ENCODE measurements at places on chromosomes 5 and 9.

DNA sequence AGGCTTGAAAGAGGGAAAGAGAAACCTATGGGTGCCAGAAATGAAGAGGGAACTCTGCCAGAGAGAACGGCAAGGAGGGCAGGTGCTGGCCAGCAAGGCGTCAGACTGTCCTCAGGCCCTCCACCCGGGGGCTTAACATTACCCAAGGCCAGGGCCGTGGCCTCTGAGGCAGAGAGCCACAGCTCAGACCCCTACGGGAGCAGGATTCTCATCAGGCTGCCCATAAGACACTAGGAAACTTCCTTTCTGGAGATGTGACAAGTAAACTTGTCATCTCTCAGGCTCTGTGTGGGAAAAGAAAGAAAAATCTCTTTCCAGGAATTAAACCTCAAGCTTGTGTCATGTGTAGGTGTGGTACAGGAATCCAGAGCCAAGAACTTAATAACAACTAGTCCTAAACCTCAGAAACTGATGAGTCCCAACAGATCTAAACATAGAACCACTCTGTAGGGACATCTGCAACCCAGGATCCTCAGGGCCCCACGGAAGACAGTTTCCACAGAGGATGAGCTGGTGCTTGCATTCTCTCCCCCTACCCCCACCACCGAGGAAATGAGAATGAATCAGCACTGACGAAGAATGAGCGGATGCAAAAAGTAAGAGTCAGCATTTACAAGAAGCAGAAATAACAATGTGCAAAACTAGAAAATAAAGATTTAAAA is 74.3 kb downstream of the DCP2 start:
- DNase-seq, result no peak

DNA sequence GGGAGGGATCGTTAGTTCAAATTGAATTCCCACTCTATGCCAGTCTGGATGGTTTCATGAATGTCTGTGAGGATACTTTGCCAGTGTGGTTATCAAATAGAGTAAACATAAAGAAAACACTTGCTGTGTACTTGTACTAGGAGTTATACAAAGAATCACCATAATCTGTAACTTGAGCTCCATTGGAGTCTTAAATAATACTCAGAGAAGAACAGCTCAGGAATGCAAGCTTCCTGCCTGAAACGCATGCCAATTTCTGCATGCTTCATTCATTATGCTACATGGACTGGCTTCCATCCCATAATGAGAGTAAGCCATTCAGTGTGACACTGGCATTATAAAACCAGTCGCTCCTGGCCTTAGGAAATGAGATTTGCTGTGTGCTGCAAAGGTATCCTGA is 351.4 kb downstream of the SEMA5A start:
- DNase-seq, result no peak

DNA sequence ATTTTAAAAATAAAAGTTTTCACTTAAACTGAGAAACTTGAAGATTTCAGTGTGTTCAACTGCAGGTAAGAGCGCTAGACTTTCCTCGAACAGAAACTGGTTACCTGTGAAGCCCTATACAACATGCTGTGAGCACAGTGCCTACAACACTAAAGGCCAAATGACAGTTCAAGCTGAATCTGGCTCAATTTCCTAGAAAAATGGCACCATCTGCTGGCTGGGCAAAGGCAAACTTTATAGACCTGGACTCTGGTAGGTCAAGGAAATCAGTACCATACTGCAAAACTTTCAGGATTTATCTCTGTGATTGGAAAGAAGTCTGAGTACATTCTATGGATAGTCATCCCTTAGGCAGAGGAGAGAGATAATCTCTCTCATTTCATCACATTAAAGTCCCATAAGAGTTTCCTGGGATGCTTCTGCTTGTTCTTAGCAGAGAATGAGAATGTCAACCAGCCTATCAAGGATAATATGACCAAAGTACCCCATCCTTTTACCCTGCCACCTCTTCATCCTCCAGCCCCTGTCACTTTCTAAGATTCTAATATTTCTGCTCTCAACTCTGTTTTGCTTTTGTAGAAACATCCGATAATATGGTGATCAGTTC is 31.8 kb upstream of the FOXB2 start:
- DNase-seq, result no peak

DNA sequence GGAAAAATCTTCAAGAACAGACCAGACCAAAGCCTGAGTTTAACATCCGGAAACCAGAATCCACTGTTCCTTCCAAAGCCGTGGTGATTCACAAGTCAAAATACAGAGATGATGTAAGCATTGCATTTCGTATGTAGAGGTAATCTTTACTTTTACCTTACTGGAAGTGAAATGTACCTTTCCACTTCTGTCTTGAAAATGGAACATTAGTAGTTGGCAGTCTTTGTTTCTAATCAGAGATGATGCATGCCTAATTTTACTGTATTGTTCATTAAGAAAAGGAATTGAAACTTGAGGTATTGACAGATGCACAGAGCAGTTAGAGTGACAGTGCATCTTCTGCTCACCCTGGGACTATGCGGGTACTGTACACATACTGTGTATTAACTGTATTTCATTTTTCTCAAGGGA is 34.6 kb downstream of the HABP4 start:
- DNase-seq, result no peak

DNA sequence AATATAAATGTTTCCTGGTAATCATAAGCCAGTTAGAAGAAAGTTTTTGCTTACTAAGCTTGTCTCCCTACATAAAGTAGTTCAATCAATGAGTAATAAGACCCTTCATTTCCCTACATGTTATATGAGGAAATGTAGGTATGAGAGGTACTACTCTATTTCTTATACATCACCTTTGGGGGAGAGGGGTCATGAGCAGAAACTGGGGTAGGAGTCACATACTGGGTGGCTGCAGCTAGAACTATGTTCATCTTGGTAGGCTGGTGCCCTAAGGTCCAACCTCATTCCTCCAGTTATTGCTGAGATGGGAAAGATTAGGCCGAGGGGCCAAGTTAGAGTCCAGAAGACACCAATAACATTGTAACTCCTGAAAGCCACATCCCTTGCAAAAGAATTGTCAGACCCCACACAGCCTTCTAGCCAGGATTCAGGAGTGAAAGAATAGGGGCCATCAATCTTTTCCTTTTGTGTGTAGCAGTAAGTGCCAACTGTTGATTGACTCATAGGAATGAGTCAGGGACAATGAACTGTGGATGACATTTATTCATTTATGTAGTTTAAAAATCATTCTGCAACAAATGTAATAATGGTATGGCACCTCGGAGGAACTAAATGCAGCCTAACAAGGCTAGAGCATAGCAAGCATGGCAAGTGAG is 21.6 kb upstream of the SREK1 start:
- no peak for DNase-seq

GRCh38 chr5:93188876-93189485 is 392.0 kb downstream of the NR2F1-AS1 start:
- DNase-seq, result no peak

DNA sequence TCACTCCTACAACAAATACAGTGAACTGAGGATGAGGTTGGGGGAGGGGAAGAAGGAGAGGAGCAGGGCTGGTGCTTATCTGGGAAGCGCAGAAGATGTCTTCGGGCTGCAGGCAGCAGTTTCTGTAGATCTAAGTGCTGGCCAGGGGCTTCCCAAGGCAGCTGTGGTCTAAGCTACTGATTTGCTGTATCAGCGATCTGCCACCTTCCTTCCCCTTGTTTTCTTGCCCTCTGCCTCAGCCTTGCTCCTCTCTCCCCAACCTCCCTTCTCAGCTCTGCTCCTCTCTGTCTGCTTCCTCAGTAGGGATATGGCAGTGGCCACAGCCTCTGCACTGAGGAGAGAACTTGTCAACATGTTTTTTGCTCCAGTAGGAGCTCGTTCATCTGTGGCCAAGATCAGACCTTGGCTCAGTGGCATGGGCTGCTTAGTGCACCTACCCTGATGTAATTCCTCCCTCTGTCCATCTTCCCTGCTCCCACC is 42.8 kb upstream of the IL6ST start:
- no peak for DNase-seq

GRCh38 chr5:173494446-173494845 is 122.0 kb downstream of the BOD1 start:
- DNase-seq, result no peak

GRCh38 chr5:43312699-43313034 is 545 bp downstream of the HMGCS1 start:
- DNase-seq, result no peak

- no peak for DNase-seq
Observed at GRCh38 chr9:134641173-134641989, at the start of gene COL5A1. TSS of gene COL5A1 (plus strand) at chr9:134641803. CDS start at chr9:134642188, 385 bp downstream.

- DNase-seq, result no peak
Observed at GRCh38 chr5:128220841-128221240, 137.3 kb downstream of the SLC12A2 start.

DNA sequence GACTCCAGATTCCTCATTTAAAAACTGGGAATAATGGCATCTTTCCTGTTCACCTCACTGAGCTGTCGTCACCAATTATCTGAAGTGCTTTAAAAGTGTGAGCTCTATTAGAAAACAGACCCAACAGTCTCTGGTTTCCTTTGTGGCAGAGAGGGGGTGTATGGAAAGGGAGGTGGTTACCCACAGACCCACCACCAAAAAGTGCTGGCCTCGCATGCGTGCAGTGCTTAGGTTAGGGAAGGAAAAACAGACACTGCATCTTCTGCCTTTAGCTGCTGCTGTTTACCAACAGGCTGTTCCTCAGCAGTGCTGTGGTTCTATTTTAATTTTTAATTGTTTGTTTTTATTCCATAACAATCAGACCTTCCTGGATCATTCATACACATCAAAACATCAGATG is 249.6 kb downstream of the PIK3R1 start:
- no peak for DNase-seq

GRCh38 chr9:69085569-69086283 is 50.2 kb downstream of the FXN start:
- DNase-seq, result no peak
